ENCODE measurements at places on chromosomes 6 and 20.

- no peak for DNase-seq
Measured at GRCh38 chr6:26235302-26235670, 129.7 kb upstream of the BTN3A2 start.

DNA sequence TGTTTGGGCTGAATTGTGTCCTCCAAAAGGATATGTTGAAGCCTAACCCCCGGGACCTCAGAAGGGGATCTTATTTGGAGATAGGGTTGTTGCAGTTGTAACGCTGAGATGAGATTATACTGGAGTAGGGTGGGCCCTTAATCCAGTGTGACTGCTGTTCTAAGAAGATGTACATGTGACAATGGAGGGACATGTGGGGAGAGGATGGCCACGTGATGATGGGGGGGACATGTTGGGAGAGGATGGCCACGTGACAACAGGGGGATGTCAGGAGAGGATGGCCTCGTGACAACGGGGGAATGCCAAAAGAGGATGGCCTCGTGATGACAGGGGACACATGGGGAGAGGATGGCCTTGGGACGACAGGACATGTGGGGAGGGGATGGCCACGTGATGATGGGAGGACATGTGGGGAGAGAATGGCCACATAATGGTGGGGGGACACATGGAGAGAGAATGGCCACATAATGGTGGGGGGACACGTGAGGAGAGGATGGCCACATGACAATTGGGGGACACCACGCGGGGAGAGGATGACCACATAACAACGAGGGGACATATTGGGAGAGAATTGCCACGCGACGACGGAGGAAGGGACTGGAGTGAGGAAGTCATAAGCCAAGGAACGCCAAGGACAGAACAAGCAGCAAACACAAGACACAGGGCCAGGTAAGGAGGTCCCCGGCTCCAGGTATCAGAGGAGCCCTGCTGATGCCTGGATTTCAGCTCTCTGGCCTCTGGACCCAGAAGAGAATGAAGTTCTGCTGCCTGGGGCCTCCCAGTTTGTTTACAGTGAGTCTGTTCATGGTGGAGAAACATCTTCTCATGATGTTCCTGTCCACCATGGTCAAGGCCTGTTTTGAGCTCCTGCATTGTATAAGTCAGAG is 29.2 kb downstream of the SYNJ2 start:
- no peak for DNase-seq

- DNase-seq: no peak
Measured at GRCh38 chr20:61643656-61644377, 391.8 kb downstream of the CDH4 start.

DNA sequence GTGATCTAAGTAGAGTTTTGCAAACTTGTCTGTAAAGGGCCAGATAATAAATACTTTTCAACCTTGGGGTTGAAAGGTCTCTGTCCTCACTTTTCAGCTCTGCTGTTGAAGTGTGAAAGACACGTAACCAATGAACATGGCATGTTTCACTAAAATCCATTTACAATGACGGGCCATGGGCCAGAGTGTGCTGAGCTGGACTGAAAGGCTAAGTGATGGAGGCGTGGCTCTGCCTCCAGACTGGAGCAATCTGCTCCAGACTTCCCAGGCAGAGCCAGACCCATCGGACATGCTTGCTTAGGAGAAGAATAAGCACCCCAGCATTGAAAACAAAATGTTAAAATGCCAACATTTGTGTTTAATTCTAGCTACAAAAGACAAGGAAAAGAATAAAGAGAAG is 41.4 kb downstream of the SCAND1 start:
- DNase-seq: no peak

GRCh38 chr6:4113649-4114048 is 21.7 kb downstream of the ECI2 start:
- no peak for DNase-seq

GRCh38 chr6:13924146-13924948 is 405 bp upstream of the RNF182 start:
- DNase-seq: peak; percentile 69

DNA sequence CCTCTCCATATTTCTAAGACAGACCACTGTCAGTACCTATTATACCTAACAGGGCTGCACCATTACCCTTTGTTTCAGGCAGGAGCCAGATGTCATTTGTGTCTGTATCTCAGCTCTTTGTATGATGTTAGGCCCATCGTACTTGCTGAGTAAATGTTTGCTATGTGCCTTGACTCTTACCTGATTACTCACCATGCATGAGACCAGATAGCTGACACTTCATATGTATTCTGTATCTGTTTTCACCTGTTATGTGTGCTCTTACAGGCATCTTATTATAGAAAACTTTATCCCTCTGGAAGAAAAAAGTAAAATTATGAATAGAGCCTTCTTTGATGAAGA is 31.7 kb upstream of the ASXL1 start:
- peak; percentile 84 for DNase-seq

GRCh38 chr20:24780674-24781417 is 168.2 kb upstream of the CST7 start:
- DNase-seq: no peak

DNA sequence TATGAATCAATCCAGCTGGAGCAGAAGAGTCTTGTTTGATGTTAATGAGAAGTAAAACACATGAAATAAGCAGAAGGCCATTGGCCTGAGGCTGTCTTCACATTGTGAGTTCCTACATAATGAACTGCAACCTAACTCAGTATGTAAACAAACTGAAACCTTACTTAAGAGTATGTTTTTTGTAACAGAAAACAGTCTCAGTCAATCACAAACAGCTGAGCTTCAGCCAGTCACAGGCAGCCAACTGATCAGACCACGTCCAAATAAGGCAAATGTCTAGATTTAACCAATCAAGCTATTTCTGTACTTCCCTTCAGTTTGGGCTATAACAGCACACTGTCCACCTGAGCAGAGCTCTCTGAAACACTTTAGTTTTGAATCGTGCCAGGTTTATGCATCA is 234.7 kb downstream of the TRDN start:
- DNase-seq: no peak

GRCh38 chr6:170132561-170132991 is 158.3 kb downstream of the DLL1 start:
- no peak for DNase-seq

DNA sequence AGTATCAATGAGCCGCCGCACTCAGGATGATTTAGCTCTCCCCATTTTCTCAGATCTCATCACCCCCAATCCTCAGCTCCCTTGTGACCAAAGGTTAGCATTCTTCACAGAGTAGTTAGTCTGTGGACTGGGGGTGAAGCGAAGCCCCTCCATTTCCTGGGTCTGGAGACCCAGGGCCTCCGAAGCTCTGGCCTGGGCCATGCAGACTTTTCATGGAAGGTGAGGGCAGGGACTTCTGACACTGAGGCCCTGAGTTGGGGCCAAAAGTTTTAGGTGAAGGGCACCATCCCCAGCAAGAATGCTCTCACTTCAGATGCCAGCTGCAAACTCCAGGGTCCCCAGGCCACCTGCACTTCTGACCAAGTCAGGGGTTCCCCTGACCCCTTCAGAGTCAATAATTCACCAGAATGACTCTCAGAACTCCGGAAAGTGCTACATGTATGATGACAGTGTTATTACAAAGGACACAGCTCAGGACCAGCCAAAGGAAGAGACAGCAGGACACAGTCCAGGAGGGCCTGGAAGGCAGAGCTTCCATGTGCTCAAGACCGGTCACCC is 65.7 kb upstream of the DUSP22 start:
- no peak for DNase-seq

- no peak for DNase-seq
Measured at GRCh38 chr6:40509086-40509485, 78.1 kb downstream of the LRFN2 start.

DNA sequence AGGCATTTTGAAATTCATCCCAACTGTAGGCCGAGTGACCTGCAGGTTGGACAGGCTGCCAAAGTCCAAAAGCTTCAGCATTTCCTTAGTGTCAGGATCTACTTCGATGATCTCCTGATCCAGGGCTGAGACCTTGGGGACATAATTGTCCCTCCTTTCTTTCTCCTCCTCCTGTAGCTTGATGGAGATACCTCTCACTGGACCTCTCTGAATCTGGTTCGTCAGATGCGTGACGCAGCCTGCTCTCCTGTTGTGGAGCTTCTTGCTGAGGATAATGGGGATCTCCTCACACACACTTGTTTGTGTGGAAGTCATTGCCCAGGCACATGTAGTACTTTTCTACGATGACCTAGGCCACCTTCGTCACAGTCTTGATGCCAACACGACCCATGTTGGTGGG is 1.5 kb upstream of the MAS1L start:
- DNase-seq: no peak

- no peak for DNase-seq
Measured at GRCh38 chr20:44916586-44916985, 6.7 kb downstream of the PABPC1L start.

DNA sequence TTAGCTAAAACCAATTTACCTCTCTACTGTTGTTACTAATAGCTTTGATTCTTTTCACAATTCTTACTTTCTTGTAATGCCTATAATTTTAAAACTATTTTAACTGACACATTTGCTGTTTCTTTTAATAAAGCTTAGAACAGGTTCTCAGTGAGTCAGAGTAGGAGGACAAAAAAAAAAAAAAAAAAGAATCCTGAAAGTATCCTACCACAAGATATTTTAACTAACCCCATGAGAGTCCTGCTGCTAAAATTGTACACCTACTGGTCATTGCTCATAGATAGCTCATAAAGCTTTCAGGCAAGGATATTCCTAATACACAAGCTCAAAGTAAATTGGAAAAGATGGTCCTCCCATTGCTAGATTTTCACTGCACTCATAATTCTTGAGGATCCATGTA is 301.0 kb downstream of the CENPW start:
- DNase-seq: no peak

DNA sequence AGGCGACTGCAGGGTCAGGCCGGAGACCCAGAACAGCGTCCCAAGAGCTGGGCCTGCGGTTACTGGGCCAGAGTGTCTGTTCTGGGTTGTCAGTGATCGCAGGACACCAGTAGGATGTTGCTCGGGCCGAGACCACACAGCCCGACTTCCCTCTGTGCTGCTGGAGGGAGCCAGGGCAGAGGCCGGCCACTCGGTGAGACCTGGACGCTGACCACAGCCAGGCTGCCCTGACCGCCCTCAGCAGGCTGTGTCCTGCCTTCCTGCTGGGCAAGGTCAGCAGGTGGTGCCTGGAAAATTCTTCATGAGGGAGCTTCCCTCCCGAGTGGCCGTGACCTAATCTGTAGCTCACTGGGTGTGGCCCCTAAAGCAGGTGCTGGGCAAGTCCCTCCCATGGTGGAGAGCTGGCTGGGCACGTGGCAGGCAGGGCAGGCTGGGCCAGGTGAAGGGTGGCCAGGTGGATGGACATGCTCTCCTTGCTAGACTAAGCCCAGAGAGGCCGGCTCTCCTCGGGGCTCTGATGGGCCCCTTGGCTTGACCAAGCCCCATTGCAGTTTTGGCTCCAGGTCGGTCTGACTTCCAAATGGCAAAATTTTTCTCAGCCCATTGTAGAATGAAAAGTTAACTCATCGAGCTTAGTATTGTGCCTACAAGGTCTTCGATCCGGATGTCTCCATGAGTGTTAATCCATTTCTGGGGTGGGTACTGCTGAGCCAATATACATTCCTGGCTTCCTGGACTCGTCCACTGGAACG is 1.9 kb downstream of the SLCO4A1 start:
- DNase-seq: no peak

- no peak for DNase-seq
Measured at GRCh38 chr20:24102749-24103333, 114.3 kb upstream of the GGTLC1 start.

DNA sequence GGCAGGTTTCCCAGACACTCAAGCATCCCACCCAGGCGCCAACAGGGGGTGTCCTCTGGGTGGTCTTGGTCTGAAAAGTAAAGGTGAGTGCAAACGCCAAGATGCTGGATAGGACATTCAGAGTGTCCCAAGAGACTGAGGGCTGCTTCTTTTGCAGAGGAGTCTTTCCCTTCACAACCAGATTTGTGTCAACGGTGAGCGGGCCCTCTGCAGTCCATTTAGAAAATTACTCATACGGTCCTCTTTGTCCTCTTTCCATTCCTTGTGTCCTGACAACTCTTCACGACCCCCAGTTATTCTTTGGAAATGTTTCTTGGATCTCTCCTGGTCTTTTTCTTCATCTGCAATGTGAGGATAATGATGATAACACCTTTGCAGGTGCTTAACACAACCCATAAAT is 257.8 kb downstream of the CDC5L start:
- DNase-seq: no peak

- no peak for DNase-seq
Measured at GRCh38 chr6:161091972-161092701, 100.6 kb downstream of the MAP3K4 start.

DNA sequence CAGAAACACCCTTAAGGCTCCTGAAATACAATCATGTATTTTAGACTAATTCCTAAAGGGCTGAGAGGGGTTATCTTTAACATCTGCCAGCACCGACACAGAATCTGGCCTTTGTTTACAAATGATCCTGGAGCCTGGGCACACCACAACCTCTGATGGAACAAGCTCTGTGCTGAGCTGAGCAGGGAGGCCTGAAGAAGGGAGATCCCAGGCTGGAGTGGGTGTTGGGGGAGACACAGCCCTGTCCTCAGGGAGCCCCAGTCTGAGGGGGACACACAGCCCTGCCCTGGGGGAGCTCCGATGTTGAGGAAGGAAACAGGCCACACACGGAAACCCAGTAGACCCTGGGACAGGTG is 130.5 kb downstream of the VEGFA start:
- no peak for DNase-seq

GRCh38 chr20:32438331-32438858 is 80.3 kb downstream of the ASXL1 start:
- no peak for DNase-seq

GRCh38 chr6:126632271-126632670 is 292.4 kb downstream of the CENPW start:
- DNase-seq: no peak

DNA sequence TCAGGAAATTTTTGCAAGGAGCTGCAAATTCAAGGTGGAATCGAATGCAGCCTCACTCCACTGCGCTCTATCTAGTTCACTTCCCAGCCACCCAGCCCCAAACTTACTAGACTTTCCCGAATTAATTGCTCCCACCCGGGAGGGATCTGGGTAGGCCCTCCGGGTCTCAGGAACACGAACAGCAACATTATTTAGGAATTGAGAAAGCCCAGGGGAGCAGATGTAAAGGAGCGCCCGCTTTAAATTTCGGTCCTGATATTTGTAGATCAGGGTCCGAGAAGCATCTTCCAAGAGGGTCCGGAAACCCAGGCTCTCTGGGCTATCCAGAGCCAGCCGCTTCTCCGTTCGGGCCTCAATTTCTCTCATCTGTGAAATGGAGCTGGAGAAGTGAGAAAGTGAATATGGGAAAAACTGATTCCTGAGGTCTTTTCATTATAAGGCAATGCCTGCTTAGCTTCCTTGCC is 490 bp upstream of the ID1 start:
- DNase-seq: peak; percentile 75

GRCh38 chr20:36574366-36575135 is 1.2 kb downstream of the TGIF2 start:
- no peak for DNase-seq
